ENCODE measurements at places on chromosomes 12 and 14. TPM values are rescaled to one million over a fixed set of nuclear protein-coding genes. Genes with fewer than 3 reads are reported as not detected.

Gene ALDH2
- 97.2 TPM for total RNA-seq

Gene REM2
- 0.46 TPM for total RNA-seq

Gene BEGAIN
- 11.8 TPM for total RNA-seq

Gene CYP27B1
- 2.8 TPM for total RNA-seq

Gene ESPL1
- 22.5 TPM for total RNA-seq

Gene PPP1R12A
- 23.9 TPM for total RNA-seq

Gene MAP1LC3B2
- total RNA-seq = 1.3 TPM

Gene CELA1
- total RNA-seq = not detected

Gene XRCC3
- 32.8 TPM for total RNA-seq

Gene ANO4
- 0.11 TPM for total RNA-seq

Gene RBM19
- 16.4 TPM for total RNA-seq

Gene SIX1
- total RNA-seq = 10.1 TPM

Gene UBR7
- total RNA-seq = 32.8 TPM

Gene TRHDE
- total RNA-seq = 0.09 TPM

Gene RGS6
- total RNA-seq = not detected

Gene HOXC4
- total RNA-seq = 3.8 TPM

Gene ARMH4
- 0.30 TPM for total RNA-seq

Gene AMN
- total RNA-seq = 0.21 TPM

Gene TAS2R46
- total RNA-seq = not detected

Gene TPPP2
- not detected for total RNA-seq

Gene SLC6A13
- 0.11 TPM for total RNA-seq

Gene EDDM3A
- not detected for total RNA-seq

Gene CLEC4D
- not detected for total RNA-seq

Gene FAM90A1
- total RNA-seq = not detected

Gene HOXC9
- 14.1 TPM for total RNA-seq

Gene DYNLL1
- total RNA-seq = 709 TPM

Gene ATXN2
- 37.2 TPM for total RNA-seq

Gene TMEM52B
- total RNA-seq = 0.13 TPM

Gene RNASE3
- total RNA-seq = not detected

Gene ETFBKMT
- total RNA-seq = 0.64 TPM

Gene CISTR
- total RNA-seq = not detected

Gene CKAP4
- total RNA-seq = 86.0 TPM

Gene CLEC1B
- not detected for total RNA-seq

Gene GARIN6
- not detected for total RNA-seq

Gene FAIM2
- total RNA-seq = not detected

Gene KIF21A
- total RNA-seq = 20.1 TPM

Gene PLEKHD1
- not detected for total RNA-seq

Gene SERPINA9
- total RNA-seq = not detected

Gene IL23A
- 0.74 TPM for total RNA-seq

Gene CD163L1
- 0.53 TPM for total RNA-seq

Gene RERG
- total RNA-seq = 0.22 TPM

Gene FIGNL2
- 0.32 TPM for total RNA-seq

Gene ZNF705A
- not detected for total RNA-seq

Gene LUM
- 0.21 TPM for total RNA-seq

Gene LRRC10
- not detected for total RNA-seq

Gene AGAP2
- total RNA-seq = 0.16 TPM

Gene RNASE1
- not detected for total RNA-seq

Gene AMIGO2
- total RNA-seq = 183 TPM

Gene CACNA1C
- not detected for total RNA-seq

Gene IL22
- not detected for total RNA-seq

Gene FGD4
- total RNA-seq = 2.2 TPM

Gene KLRB1
- total RNA-seq = not detected

Gene PRKD1
- total RNA-seq = 2.6 TPM

Gene CHST11
- total RNA-seq = 33.7 TPM
